ENCODE measurements at places on chromosomes 5 and 9.

- peak; percentile 77 for DNase-seq
These were observed 7.4 kb downstream of the B4GALT1 start for GRCh38 chr9:33159777-33160127.

DNA sequence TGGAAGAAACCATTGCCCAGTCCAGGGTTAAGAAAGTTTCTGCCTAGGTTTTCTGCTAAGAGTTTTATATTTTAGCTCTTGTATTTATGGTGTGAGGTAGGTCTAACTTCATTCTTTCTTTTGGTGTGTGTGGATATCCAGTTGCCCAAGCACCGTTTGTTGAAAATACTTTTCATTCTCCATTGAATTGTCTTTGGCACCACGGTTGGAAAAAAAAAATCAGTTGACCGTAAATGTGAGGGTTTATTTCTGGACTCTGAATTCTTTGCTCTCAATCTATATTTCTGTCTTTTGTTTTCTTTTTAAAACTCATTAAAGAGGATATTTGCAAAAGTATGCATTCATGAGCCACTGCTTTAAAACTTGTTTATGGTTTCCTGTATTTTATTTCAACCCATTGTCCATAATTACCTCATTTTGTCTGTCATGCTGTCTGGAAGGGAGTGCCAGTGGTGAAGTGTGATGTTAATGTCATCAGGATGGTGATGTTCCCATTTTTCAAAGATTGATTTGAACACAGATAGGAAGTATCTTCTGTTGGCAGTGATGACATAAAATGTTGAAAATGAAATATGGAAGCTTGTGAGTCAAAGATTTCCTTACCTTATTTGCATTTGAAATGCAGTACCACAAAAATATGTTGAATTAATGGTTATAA is 33.9 kb downstream of the HABP4 start:
- no peak for DNase-seq

- DNase-seq = no peak
These were observed 12.9 kb downstream of the GRXCR2 start for GRCh38 chr5:145859897-145860296.

DNA sequence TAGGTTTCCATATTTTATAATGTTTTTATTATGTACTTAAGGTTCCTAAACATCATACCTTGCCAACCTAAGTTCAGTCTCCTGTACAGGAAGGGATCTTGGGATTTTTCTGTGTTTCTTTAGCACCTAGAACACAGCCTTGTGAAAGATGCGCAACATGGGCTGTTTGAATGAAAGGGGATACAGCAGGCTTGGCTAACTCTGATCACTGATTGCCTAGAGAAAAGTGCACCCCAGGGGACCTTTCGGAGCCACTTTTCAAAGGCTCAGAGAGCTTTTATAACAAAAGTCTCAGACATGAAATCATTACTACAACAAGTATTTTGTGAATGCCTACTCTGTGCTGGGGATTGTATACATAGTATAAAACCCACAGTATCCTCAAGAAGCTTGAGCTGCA is 261.6 kb downstream of the BNC2 start:
- no peak for DNase-seq

GRCh38 chr5:88660264-88660946 is 222.6 kb downstream of the MEF2C start:
- DNase-seq = peak; percentile 21

DNA sequence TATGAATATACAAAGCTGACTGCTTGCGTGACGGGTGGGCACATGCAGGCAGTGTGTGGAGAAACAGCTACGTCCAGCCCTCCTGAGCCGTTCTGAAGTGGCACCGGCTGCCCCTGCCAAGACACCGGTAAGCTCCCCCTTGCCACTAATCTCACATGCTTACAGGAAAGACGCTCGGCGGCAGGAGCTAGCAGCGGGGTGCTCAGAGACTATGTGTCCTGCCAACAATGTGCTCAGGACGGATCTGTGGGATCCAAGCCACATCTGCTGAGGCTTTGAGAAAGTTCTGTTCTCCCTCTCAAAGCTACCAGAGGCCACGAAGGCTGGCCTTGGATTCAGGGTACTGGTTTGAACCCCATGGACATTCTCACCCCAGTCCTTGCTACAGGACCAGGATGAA is 157.2 kb upstream of the PHYKPL start:
- no peak for DNase-seq

DNA sequence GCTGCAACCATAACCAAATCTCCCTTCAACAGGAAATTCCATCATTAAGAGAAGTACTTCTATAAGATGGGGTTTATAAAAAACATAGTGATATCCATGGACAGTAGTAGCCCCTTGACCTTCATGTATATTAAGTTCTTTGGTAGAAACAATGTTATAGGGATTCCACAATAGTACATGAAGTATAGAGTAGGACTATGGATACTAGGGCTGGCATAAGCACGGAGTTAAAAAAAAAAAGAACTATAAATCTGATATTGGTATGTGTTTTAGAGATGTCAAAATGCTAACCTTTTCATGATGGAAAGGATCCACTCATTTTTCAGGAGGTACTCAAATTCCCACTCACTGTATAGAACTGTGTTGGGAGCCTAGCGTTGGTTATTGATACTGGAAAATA is 337.6 kb downstream of the FGF10 start:
- DNase-seq = no peak

- DNase-seq = no peak
These were observed 38.0 kb downstream of the VAV2 start for GRCh38 chr9:133953976-133954709.

GRCh38 chr5:22329683-22330082 is 523.5 kb downstream of the CDH12 start:
- no peak for DNase-seq

DNA sequence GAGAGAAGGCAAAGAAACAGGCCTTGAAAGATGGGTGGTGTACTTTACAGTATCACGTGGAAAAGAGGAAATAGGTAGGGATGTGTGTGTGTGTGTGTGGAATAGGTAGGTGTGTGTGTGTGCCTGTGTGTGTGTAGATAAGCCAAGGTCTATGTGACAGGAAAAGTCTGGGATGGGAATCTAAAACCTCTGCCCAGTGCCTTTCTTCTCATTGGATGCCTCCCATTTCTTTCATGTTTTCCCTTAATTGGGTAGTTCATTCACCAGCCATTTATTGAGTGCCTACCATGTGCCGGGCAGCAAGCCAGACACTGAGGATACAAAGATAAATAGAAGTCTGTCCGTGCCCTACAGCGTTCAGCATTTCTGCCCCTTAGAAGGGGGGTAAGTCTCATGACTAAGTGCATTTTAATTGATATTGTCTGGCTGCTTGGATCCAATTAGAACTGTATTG is 1.0 kb downstream of the URM1 start:
- DNase-seq = peak; percentile 92

DNA sequence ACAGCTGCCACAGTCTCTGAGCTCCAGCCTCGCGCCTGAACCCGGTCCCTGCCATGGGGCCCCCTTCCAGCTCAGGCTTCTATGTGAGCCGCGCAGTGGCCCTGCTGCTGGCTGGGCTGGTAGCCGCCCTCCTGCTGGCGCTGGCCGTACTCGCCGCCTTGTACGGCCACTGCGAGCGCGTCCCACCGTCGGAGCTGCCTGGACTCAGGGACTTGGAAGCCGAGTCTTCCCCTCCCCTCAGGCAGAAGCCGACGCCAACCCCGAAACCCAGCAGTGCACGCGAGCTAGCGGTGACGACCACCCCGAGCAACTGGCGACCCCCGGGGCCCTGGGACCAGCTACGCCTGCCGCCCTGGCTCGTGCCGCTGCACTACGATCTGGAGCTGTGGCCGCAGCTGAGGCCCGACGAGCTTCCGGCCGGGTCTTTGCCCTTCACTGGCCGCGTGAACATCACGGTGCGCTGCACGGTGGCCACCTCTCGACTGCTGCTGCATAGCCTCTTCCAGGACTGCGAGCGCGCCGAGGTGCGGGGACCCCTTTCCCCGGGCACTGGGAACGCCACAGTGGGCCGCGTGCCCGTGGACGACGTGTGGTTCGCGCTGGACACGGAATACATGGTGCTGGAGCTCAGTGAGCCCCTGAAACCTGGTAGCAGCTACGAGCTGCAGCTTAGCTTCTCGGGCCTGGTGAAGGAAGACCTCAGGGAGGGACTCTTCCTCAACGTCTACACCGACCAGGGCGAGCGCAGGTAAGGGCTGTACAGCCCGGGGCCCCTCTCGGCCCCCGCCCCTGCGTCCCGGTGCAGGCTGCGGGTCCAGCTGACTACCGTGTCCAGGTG is 509 bp downstream of the LVRN start:
- peak; percentile 29 for DNase-seq

DNA sequence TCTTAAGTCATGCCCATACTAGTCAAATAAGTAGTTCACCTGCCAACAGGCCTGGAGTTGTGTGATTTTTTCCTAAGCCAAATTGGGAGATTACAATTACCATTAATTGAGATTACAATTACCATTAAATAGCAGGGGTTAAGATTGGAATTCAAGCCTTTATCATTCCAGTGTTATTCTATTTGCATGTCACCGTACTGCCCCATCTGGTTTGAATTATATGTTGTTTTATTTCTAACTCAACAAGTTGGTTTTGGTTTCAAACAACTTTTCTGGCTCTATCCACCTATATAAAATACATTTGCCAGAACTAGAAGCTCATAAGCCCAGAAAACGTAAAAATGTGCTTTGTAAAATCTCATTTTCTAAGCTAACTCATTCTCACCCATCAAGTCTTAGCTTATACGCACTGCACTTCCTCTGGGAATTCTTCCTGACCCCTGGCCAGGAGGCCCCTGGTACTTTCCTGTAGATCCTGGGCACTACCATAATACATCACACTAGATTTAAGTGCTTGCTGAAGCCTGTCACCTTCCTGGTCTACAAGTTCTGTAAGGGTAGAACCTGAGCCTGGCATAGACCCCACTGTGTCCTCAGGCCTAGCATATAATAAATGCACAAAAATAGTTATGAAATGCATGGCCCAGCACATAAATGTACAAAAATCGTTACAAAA is 242.0 kb upstream of the TRPM3 start:
- DNase-seq = no peak

GRCh38 chr5:142086679-142087078 is 21.9 kb upstream of the NDFIP1 start:
- DNase-seq = no peak

DNA sequence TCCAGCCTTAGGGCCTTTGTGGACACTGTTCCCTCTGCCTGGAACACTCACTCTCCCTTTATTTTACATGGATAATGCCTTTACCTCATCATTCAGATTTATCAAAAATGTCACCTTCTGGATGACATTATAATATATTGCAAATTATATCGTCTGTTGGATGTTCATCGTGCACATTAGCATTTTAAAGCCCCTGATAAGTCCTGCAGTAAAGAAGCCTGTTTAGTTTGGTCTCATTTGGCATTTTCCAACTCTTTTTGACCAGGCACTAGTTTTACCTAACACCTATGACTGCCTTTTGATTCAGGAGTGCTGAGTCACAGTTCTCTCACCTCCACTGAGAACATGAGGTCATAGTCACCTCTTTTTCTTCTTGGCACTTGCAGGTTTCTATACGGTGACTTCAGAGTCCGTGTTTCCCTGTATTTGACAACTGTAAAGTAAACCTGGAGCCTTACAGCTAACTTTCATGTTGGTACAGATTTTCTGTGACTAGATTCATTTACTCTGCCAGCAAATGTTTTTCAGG is 57.7 kb upstream of the STC2 start:
- no peak for DNase-seq

DNA sequence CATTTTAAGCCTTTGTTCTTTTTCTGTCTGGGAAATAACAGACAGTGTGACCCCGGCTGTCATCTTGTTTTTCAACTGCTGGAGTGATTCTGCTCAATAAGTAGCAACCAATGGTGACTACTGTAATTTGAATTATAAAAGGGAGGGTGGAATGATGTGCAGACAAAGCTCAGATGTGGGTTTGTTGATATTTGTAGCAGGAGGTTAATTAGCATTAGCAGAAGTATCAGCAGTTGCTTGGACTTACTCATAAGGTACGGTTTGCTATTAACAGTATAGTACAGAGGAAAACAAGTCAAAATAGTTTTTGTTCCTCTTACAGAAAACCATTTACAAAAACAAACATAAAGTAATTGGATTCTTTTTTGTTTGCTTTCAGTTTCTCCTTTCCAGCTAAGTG is 140.4 kb downstream of the TUSC1 start:
- DNase-seq = no peak

DNA sequence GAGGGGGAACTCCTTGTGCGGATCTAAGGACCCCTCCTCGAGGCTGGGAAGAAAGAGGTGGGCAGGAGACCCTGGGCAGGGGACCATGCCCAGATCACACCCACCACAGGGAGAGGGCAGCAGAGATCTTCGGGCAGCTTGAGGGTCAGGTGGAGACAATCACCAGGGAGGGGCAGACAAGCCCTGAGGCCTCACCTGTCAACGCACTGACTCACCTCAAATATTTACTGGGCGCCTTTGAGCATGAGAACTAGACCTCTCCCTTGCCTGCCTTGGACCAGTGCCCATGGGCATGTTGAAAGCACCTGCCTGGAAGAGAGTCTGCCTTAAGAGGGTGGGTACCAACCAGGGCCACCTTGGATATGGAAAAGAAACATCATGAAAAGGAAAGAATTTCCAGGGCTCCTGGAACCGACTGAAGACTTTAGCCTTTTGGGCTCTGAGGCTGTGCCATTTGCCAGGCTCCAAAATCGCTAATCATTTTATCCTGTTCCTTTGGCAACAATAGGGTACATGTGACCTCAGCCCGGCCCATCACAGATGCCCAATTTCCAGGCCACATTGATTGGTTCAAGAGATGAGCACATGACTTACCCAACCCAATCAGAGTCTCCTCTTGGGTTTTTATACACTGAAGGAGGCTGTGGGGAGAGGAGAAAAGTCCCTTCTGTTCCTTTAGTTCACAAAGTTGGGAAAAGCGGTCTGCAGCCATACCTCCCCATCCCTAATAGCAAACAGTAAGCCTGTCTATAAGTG is 10.4 kb upstream of the SPINK4 start:
- DNase-seq = no peak

- no peak for DNase-seq
These were observed 331.5 kb upstream of the GRIN3A start for GRCh38 chr9:102069969-102070368.

DNA sequence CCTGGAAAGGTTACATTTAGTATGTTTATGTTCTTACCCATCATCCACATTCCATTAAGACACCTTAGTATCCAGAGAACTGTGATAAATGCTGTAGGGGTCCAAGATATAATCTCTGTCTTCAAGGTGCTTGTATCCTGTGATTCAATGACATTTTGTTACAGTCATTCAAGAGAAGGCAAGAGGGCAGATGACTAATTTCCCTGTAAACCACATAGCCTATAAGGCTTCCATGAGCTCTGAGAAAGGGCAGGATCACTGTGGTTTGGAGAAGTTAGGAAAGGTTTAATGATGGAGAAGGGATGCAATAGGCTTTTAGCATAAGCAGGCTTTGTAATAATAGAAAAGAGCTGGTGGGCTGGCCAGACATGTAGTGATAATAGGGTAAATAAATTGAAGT is 40.0 kb downstream of the PAPPA start:
- peak; percentile 49 for DNase-seq
